ENCODE measurements at places on chromosomes 11 and 22.

GRCh38 chr11:4960877-4961276 lies 5.4 kb upstream of the OR51A2 start:
- H3K27ac ChIP-seq, result no peak overlapping the region
- peaks cover 4% of the 10 kb centered on the region for H3K27me3 ChIP-seq
- H3K4me1 ChIP-seq, result no peaks in the 10 kb centered on the region
- H3K36me3 ChIP-seq, result no peaks in the 10 kb centered on the region

DNA sequence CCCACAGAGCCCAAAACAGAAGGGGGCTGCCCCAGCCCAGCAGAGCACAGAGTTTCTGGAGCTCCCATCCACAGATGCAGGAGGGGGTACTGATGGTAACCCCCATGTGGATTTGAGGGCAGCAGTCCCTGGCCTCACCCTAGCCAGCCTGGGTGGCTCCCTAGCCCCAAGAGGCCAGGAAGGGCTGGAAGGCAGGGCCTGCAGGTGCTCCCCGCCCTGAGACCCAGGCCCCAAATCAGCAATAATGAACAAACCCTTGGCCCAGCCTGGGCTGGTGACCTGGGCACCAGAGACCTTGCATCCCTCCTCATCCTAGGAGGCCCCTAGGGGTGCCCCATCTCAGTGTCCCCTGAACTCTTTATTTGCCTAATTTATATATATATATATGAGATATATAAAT lies 61.6 kb downstream of the MORC2 start:
- H3K27ac ChIP-seq, result no peak overlapping the region
- H3K36me3 ChIP-seq, result peaks cover 13% of the 10 kb centered on the region
- H3K27me3 ChIP-seq, result no peaks in the 10 kb centered on the region
- no peaks in the 10 kb centered on the region for H3K4me1 ChIP-seq

GRCh38 chr11:47124675-47125074 lies 52.0 kb downstream of the ARFGAP2 start:
- no peaks in the 10 kb centered on the region for H3K4me1 ChIP-seq
- H3K36me3 ChIP-seq, result no peaks in the 10 kb centered on the region
- DNase-seq, result no peak
- no peak overlapping the region for H3K27ac ChIP-seq

GRCh38 chr11:13761250-13761649 lies 92.8 kb downstream of the FAR1 start:
- H3K27ac ChIP-seq, result no peak overlapping the region
- DNase-seq, result no peak
- H3K36me3 ChIP-seq, result no peaks in the 10 kb centered on the region
- H3K27me3 ChIP-seq, result no peaks in the 10 kb centered on the region
- no peaks in the 10 kb centered on the region for H3K4me1 ChIP-seq
- no peak overlapping the region for H3K4me3 ChIP-seq

- H3K36me3 ChIP-seq, result no peaks in the 10 kb centered on the region
- no peaks in the 10 kb centered on the region for H3K4me1 ChIP-seq
- H3K27ac ChIP-seq, result no peak overlapping the region
- no peaks in the 10 kb centered on the region for H3K27me3 ChIP-seq
- H3K4me3 ChIP-seq, result no peak overlapping the region
These were observed 971.7 kb upstream of the CHORDC1 start for GRCh38 chr11:91194546-91194945.

DNA sequence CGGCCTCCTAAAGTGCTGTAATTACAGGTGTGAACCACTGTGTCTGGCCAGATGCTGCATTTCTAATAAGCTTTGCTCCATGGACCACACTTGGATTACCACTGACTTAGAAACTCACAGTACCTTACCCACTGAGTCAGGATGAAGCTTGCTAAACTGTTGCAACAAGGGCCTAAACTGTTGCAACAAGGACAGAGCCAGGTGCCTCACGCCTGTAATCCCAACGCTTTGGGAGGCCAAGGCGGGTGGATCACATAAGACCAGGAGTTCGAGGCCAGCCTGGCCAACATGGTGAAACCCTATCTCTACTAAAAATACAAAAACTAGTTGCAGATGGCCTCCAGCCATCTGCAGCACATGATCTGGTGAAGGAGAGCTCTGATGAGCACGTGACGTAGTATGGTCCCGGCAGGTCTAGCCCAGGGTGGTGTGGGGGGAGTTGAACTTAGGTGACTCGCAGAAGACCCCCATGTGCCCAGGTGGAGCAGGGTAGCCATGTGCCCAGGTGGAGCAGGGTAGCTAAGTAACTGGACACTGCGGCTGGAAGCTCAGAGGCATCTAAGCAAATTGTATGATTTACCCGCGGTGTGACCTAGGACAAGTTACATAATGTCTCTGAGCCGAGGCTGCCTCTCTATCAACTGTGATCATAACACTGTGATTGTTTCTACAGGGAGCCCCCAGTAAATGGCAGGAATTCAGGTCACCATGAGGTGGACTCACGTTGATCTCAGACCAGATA lies 8.4 kb downstream of the SLC25A45 start:
- H3K36me3 ChIP-seq, result no peaks in the 10 kb centered on the region
- DNase-seq, result no peak
- no peak overlapping the region for H3K4me3 ChIP-seq
- H3K4me1 ChIP-seq, result peaks cover 34% of the 10 kb centered on the region

DNA sequence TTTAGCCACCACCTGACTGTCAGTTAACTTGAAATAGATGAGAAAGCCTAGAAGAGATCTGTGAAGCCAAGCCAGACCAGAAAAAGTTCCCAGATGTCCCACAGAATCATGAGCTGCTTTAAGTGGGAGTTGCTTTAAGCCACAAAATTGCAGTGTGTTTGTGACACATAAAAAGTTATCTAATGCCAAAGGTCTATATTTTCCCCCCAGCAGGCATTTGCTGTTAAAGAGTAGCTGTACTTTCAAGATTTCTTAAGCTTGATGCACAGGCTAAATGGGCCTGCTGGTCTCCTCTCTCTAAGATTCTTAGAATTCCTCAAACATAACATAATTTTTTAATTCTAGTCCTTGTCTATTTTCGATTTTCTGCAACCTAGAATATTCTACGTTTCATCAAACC lies 825.7 kb downstream of the FAM181B start:
- no peak for DNase-seq
- no peak overlapping the region for H3K27ac ChIP-seq
- no peaks in the 10 kb centered on the region for H3K4me1 ChIP-seq
- H3K4me3 ChIP-seq, result no peak overlapping the region
- H3K27me3 ChIP-seq, result no peaks in the 10 kb centered on the region
- no peaks in the 10 kb centered on the region for H3K36me3 ChIP-seq
